ENCODE measurements at places on chromosomes 16 and 17.
A peak's percentile ranks its signal among the peaks of the same experiment; 100 is the strongest.

DNA sequence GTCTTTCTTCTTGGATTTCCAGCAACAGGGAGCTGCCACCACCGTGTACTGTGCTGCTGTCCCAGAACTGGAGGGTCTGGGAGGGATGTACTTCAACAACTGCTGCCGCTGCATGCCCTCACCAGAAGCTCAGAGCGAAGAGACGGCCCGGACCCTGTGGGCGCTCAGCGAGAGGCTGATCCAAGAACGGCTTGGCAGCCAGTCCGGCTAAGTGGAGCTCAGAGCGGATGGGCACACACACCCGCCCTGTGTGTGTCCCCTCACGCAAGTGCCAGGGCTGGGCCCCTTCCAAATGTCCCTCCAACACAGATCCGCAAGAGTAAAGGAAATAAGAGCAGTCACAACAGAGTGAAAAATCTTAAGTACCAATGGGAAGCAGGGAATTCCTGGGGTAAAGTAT lies 389.0 kb downstream of the MAF start:
- DNase-seq = no peak

- DNase-seq = no peak
These were observed 38.4 kb downstream of the SOX9 start for GRCh38 chr17:72158895-72159885.

- no peak for DNase-seq
These were observed 26.3 kb upstream of the CAPNS2 start for GRCh38 chr16:55540221-55540620.

- DNase-seq = no peak
These were observed 26.2 kb downstream of the ENDOV start for GRCh38 chr17:80441133-80441578.

DNA sequence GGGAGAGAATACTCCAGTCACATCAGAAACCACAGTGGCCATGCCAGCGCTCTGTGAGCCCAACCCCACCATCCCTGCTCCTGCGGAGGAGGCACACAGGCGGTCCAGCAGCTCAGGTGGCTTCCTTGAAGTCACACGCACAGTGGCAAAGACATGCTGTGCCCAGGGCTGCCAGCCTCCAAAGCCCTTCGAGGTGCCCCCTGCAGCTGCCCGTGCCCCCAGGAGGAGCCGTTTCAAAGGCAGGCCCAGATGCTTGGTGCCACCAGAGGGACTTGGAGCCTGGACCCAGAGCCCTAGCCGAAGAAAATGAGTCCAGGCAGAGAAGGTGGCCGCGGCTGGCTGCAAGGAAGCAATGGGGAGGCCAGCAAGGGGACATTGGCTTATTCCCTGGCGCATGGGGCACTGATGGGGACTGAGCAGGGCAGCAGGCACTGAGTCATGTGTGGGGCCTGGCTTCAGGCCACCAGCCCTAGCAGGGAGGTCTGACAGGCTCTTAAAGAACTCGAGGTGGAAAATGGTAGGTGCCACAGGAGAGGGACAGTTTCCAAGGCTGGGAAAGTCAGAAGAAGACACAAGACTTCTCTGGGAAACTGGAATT lies 17.2 kb upstream of the CACNG1 start:
- no peak for DNase-seq

GRCh38 chr17:19939993-19940721 lies 37.5 kb downstream of the AKAP10 start:
- DNase-seq = no peak

DNA sequence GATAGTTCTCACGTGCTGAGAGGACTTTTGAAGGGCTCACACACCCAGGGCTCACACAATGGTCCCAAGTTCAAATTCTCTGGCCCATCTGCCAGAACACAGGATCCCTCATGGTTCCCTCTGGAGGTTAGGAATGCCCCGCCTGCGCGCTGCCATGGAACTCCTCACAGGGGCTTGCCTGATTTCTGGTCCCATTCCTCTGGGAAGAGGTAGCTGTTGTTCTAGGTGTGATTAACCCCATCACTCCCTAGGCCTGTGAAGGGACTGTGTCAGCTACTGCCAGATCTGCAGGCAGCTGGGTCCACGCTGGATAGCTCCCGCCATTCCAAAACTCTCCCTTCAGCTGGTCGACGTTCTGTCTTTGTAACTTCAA lies 2.3 kb upstream of the ARMC5 start:
- DNase-seq = no peak

GRCh38 chr16:27726621-27727261 lies 176.8 kb downstream of the KATNIP start:
- DNase-seq = no peak

DNA sequence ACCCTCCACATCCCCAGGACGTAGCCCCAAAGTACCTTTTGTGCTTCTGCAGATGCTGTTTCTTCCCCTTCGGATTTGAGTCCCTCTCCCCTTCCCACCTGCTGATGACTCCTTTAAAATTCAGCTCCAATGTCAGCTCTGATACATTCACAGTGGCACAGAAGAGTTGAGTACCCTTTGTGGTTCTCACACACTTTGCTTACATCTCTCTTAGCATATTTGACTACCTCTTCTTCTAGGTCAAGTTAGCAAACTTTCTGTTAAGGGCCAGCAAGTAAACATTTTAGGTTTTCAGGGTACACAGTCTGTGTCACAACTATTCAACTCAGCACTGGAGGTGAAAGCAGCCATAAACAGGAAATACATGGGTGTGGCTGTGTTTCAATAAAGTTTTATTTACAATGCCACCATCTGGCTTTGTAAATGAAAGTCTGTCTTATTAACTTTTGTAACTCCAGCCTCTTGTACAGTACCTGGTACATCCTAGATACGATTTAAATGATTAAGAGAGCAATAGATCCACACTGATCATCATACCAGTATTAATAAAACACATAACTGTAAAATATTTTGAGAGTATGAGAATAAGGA lies 161.7 kb downstream of the SOX9 start:
- no peak for DNase-seq

- DNase-seq = no peak
These were observed 1.8 kb upstream of the ACTG1 start for GRCh38 chr17:81514489-81514738.

GRCh38 chr16:76573281-76573680 lies 296.1 kb downstream of the CNTNAP4 start:
- no peak for DNase-seq

DNA sequence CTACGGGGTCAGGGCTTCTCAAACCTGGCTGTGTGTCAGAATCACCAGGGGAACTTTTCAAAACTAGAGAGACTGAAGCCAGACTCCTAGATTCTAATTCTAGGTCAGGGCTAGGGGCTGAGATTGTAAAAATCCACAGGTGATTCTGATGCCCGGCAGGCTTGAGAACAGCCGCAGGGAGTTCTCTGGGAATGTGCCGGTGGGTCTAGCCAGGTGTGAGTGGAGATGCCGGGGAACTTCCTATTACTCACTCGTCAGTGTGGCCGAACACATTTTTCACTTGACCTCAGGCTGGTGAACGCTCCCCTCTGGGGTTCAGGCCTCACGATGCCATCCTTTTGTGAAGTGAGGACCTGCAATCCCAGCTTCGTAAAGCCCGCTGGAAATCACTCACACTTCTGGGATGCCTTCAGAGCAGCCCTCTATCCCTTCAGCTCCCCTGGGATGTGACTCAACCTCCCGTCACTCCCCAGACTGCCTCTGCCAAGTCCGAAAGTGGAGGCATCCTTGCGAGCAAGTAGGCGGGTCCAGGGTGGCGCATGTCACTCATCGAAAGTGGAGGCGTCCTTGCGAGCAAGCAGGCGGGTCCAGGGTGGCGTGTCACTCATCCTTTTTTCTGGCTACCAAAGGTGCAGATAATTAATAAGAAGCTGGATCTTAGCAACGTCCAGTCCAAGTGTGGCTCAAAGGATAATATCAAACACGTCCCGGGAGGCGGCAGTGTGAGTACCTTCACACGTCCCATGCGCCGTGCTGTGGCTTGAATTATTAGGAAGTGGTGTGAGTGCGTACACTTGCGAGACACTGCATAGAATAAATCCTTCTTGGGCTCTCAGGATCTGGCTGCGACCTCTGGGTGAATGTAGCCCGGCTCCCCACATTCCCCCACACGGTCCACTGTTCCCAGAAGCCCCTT lies 10.9 kb downstream of the STH start:
- no peak for DNase-seq

DNA sequence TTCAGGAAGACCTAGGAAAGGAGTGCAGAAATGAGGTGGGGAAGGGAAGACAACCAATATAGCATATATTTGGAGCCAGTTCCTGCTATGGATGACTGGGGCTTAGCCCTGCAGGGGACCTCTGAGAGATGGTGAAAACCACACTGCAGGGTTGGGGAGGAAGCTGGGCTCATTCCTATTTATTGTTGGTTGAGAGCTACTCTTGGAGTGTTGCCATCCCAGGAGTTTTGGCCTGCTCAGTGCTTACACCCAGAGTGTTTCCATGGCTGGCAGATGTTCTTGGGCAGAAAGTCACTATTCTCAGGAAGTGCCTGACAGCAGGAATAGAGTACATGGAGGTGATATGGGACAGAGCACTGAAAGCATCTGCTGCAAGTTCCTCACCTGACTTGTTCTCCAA lies 145.8 kb downstream of the SPACA3 start:
- DNase-seq = no peak

DNA sequence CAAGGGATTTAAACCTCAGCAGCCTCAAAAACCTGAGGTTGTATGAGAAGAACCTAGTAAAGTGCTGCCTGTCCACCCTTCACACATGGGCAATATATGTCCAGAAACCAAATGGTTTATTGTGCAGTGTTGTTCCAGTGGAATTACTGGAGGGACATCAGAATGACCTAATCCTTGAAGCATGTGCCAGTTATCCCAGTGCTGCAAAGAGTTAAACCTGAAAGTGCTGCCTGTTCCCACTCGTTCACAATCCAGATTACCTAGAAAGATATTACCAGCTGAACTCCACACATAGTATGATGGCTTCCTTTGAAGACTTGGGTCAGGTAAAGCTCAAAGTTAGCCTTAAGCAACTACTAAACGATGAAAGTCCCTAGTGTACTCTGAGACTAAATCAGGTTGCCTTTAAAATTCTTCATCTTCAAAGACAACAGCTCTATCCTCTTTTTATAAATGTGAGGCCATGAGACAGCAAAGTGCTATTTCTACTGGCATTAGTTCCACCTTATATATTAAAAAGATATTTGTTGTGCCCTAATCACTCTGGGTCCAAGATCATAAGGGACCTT lies 133.1 kb downstream of the SNX11 start:
- no peak for DNase-seq

GRCh38 chr17:57602896-57603295 lies 142.2 kb downstream of the CCDC182 start:
- DNase-seq = no peak

DNA sequence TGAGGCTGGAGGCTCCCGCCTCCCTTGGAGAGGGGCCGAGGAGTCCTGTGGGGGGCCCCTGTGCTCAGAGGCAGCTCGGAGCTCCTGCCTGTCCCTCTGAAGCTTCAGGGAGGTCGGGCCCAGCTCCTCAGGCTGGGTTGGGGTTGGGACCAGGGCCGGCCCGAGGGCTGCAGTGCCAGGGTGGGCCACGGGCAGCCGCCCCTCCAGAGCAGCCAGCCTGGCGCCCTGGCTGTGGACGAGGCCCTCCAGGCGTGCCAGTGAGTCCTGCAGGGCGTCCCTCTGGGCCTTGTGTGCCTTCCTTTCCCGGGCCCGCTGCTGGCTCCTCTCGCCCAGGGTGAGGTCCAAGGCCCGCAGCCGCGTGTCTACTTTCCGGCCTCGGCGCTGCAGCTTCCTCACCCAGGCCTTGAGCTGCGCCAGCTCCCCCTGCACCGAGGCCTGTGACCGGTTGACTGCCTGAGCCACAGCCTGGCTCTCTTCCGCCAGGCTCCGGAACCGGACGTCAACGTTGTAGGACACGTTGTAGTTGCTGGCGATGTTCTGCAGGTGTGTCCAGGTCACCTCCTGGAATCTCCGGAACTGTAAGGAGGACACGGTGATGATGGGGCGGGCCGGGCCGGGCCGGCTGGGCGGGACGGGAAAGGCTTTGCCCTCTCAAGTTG lies 1.2 kb downstream of the PTX4 start:
- DNase-seq = no peak

- no peak for DNase-seq
These were observed 117.1 kb upstream of the ZNF750 start for GRCh38 chr17:82956726-82957468.

- no peak for DNase-seq
These were observed 84.6 kb downstream of the SPAG9 start for GRCh38 chr17:51036084-51036483.

DNA sequence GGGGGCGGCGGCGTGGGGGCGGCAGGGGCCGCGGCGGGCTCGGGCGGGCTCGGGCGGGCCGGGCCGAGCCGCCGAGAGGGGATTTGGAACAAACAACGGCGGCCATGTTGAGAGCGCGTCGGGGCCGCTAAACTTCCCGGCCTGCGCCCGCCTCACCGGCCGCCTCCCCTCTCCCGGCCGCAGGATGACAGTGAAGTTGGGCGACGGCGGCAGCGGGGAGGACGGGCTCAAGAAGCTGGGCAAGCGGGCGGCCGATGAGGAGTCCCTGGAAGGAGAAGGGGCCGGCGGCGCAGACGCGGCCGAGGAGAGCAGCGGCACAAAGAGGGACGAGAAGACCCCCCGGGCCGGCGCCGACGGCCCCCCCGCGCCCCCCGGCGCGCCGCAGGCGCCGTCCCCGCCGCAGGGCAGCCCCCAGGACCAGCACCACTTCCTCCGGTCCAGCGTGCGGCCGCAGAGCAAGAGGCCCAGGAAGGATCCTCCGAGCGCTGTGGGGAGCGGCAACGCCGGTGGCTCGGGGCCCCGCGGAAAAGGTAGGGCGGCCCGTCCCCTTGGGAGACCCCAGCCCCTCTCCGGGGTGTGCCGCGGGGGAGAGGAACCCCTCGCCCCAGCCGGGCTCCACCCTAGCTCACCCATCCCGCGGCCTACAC lies 2.4 kb downstream of the CRAMP1 start:
- DNase-seq = peak; percentile 48

- DNase-seq = no peak
These were observed 156.4 kb downstream of the C16orf95 start for GRCh38 chr16:87160701-87161337.

Data from T-helper 2 cell (primary cell).